NCI-H526 treated with DMSO at 0.1 percent for 48 hours (cell line): ENCODE measurements at places on chromosomes 13 and 19.

GRCh38 chr19:47240556-47240955, 9.6 kb upstream of the BBC3 start:
- DNase-seq: no peak

GRCh38 chr13:77028202-77028601, 1.2 kb upstream of the FBXL3 start:
- DNase-seq: no peak

GRCh38 chr19:658916-659839, 3.8 kb downstream of the RNF126 start:
- DNase-seq: no peak

- DNase-seq: no peak
Measured at GRCh38 chr13:21243045-21243897, 66.8 kb downstream of the MRPL57 start.

- no peak for DNase-seq
Measured at GRCh38 chr13:99374169-99374991, 67.2 kb upstream of the GPR183 start.

- DNase-seq: no peak
Measured at GRCh38 chr13:104900191-104900817, 1635.2 kb downstream of the EFNB2 start.

DNA sequence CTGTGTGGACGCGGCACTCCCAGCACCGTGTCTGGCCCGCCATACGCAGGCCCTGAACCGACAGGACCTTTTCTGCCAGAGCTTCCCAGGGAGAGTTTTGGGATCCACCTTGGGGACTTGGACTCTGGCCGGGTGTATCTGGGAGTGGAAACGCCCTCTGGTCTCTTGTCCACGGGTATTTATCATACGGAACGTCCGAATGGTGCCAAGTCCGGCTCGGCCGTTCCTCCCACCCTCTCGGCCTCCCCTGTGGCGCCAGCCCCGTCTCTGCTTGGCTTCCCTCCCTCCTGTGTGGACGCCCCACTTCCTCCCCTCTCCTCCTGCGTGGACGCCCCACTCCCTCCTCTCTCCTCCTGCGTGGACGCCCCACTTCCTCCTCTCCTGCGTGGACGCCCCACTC, 12.1 kb downstream of the HCN2 start:
- DNase-seq: no peak

DNA sequence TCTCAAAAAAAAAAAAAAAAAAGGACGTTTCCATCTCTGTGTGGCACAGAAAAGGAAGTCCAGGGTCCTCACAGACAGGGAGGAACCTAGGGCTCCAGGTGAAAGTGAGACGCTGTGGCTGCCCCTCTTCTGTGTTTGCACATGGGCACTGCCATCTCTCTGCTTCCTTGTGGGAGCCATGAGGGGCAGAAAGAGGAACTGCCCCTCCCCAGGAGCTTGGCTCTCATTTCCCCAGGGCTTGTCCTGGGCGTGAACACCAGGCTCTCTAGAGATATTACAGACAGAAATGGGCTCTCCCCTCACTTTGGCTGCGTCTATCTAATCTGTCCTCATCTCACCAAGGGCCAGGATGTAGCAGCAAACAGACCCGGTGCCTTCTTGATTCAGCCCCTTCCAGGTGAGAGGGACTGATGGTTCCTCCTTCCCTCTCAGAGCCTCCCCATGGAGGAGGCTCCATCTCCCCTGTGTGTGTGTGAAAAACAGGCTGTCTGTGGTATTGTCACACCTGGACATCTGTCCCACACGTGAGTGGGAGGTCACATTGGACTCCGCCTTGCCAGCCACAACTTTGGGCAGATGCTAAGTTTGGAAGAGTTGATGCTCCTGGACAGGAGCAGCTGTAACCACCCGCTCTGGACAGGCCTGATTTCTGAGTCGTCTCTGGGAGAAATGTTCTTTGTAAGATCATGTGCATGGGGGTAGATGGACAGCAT, 840 bp upstream of the LILRA4 start:
- DNase-seq: no peak

DNA sequence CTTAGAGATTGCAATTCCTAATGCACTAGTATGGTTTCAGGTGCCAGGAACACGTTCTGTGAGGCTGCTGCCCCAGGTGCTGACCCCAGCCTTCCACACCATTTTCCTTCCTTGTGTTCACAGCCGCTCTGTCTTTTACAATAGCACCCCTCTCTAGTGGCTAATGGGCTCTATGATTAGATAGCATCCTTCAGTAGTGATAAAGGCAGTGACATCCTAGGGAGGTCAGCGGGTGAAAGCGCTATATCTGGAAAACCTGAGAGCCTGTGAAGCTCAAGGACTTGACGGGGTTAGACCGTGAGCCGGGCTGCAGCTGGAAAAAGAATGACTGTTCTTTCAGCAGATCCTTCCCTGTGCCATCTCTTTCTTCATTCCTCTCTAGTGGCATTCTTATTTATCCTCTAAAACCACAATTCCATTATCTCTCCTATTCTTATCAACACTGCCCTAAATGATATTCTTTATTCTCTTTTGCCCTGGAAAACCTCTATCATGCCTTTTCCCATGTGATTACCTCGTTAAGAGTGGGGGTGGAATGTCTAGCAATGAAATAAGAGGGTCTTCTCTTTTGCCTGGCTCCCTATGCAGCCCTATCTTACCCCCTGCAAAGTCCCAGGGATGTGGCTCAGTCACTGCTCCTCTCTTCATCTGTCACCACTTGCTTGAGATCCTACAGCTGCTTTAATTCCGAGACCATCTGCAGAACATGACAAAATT, 21.8 kb downstream of the ALOX5AP start:
- no peak for DNase-seq

GRCh38 chr19:5805462-5806132, 730 bp downstream of the NRTN start:
- DNase-seq: peak; percentile 8

GRCh38 chr13:62846302-62846701, 1430.7 kb upstream of the PCDH20 start:
- DNase-seq: no peak

DNA sequence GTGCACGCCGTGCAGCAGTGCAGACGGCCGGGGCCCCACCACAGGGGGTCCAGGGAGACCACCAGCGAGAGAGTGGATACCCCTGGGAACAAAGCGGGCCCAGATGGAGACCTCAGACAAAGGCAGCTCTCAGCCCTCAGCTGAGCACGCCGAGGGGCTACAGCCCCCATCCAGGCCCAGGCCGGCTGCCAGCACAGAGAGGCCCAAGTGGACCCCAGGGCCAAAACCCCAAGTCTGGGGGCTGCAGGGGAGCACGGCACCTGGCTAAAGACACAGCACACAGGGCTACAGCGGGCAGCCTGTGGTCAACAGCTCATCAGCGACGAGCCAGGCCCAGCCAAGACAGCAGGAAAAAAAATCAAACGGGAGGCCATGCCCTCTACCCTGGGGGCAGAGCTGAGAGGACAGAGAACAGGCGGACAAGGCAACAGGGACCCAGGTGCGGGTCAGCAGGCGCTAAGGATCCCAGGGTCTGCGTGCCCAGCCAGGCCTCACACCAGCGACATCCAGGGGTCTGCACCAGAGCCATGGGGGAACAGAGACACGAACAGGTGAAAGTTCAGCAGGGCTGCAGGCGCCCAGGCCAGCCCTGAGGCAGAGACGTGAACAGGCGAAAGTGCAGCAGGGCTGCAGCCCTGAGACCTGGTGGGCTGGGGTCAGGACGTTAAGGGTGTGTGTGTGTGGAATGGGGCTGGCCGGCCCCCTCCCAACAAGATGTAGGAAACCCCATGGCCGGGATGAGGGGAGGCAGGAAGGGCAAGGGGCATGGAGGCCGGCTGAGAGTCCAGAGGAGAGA, 34.3 kb downstream of the RASA3 start:
- no peak for DNase-seq

GRCh38 chr19:23318143-23318542, 67.9 kb upstream of the ZNF724 start:
- DNase-seq: no peak

- no peak for DNase-seq
Measured at GRCh38 chr19:4456843-4457653, 546 bp downstream of the UBXN6 start.

DNA sequence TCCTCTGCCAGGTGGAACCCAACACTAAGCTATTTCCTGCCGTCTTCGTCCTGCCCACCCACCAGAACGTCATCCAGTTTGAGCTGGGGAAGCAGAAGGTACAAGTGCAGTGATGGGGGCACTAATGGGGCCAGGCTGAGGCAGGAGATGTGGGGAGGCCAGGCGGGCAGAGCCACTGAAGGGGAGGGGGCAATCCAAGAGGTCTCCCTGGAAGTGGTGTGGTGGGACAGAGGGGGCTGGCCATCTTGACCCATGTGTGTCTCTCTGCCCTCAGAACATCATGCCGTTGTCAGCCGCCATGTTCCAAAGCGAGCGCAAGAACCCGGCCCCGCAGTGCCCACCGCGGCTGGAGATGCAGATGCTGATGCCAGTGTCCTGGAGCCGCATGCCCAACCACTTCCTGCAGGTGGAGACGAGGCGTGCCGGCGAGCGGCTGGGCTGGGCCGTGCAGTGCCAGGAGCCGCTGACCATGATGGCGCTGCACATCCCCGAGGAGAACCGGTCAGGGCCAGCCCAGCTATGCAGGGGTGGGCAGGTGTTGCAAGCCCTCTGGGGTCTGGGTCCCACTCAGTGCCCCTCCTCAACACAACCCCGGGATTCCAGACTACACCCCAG, 49.6 kb downstream of the RYR1 start:
- no peak for DNase-seq

- peak; percentile 46 for DNase-seq
Measured at GRCh38 chr19:41792513-41793413, 3.6 kb upstream of the CEACAM3 start.

GRCh38 chr13:110756219-110756631, 42.7 kb downstream of the ING1 start:
- DNase-seq: no peak

GRCh38 chr19:56740501-56740900, 68.9 kb upstream of the ZNF835 start:
- no peak for DNase-seq

DNA sequence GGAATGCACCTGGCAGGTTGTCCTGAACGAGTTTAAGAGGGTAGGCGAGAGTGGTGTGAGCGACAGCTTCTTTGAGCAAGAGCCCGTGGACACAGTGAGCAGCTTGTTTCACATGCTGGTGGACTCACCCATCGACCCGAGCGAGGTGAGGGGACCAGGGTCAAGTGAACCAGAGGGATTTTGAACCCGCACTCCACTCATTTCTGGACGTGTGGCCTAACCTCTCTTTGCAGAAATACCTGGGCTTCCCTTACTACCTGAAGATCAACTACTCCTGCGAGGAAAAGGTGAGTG, 1.7 kb downstream of the CATSPERG start:
- no peak for DNase-seq

DNA sequence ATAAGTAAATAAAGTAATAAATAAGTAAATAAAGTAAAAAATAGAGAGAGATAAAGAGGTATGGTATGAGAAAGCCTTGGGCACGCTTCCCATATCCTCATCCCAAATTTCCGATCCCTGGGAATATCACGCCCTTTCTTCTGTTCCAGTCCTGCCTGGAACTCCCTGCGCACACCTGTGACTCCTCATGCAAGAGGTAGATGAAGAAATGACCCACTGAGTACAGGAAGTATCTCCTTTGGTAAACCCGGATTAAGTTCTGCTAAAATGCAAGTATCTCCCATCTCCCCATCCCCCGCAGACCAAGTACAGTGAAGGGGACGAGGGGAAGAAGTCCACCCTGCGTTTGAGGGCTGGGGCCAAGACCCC, 399 bp upstream of the ZNF136 start:
- DNase-seq: no peak

- no peak for DNase-seq
Measured at GRCh38 chr19:17281391-17282304, at the start of gene ANKLE1. TSS of gene ANKLE1 (plus strand) at chr19:17281901. CDS start at chr19:17281921, 20 bp downstream.

GRCh38 chr13:32323912-32324311, 8.6 kb downstream of the BRCA2 start:
- DNase-seq: no peak

GRCh38 chr13:46361276-46361934, 25.6 kb downstream of the RUBCNL start:
- no peak for DNase-seq

GRCh38 chr19:32224371-32225244, 120.8 kb upstream of the ZNF507 start:
- DNase-seq: peak; percentile 46

DNA sequence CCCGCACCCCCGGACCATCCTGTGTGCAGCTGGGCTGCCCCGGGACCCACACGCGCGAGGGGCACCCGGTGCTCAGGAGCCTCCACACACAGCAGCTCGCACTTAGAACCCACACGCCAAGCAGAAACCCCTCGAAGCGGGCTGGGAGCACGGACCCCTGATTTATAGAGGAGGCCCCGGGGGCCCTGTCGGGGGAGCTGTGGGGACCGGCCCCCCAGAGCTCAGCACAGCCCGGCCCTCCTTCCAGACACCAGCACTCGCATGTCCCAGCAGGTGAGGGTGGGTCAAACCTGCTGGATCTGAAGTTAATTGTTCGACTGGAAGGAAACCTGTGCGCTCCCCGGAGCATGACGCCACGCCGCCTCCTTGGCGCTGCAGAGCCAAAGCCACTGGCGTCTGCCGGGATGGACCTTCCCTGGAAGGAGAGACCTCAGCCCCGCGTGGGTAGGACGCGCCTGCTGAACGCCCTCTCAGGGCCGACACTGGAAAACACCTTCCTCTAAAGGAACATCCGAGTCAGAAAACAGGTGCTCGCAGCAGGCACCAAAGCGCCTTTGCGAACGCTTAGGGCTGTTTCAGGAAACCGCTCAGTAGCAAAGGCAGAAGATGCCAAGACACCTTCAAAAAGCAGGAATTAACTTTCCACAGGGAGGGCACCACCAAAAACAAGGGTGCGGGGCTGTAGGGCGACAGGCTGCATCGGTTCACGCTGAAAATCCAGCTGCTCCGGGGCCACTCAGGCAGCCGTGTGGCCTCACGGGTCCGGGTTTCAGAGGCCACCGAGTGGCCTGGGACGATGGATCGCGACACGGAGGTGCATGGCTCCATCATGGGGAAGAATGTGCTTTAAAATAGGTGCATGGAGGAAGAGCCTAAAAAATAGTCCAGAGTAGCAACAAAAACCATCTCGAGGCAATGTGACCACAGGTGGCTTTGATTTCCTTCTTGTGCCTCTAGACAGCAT, 37.8 kb upstream of the GRTP1 start:
- no peak for DNase-seq

- no peak for DNase-seq
Measured at GRCh38 chr19:5059793-5060192, 90.9 kb downstream of the KDM4B start.

DNA sequence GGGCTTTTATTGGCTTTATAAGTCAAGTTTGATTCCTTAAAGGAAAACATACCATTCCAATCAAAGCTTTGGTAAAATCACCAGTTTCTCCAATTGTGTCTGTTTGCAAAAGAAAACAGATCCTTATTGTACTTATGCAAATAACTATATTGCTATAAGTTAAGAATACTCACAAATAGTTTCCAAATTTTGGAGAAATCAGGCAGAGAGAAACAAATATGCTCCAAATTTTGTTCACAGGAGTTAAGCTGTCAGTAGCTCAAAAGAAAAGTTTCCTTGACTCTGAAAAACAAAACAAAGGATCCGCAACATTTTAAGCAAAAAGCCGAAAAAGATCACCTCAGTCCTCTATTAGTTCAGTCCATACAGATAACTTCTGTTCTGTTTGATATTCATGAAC, 19.2 kb upstream of the IGFL4 start:
- no peak for DNase-seq

GRCh38 chr19:29119590-29119989, 93.4 kb downstream of the UQCRFS1 start:
- no peak for DNase-seq
